Naive thymus-derived CD4-positive, alpha-beta T cell (primary cell): ENCODE measurements at places on chromosomes 7 and 10. TPM values are rescaled to one million over a fixed set of nuclear protein-coding genes. Genes with fewer than 3 reads are reported as not detected.

DNA sequence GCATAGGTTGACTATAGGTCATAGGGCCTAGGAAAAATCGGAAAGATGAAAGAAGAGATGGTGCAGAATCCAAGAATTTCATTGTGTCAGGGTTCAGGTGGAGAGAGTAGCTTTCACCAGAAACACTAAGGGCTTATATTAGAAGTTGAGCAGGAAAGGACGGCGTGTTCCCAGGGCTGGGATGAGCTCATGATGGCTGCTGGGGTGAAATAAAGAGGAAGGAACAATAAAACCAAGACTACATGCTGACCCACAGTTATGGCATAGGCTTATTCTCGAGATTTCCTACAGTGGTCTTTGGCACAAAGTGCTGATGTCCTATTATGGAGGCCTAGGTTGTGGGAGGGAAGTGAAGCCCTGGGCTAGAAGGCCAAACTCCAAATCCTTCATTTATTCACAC, 195.8 kb downstream of the PTEN start:
- H3K27me3 ChIP-seq: no peaks in the 10 kb centered on the region
- H3K4me3 ChIP-seq: no peak overlapping the region
- no peaks in the 10 kb centered on the region for H3K36me3 ChIP-seq
- no peak overlapping the region for H3K27ac ChIP-seq
- no peak for DNase-seq

GRCh38 chr10:20084451-20084850, 268.2 kb downstream of the PLXDC2 start:
- no peak overlapping the region for H3K4me3 ChIP-seq
- no peaks in the 10 kb centered on the region for H3K36me3 ChIP-seq
- no peak for DNase-seq
- no peaks in the 10 kb centered on the region for H3K27me3 ChIP-seq
- H3K27ac ChIP-seq: no peak overlapping the region
- no peaks in the 10 kb centered on the region for H3K4me1 ChIP-seq

DNA sequence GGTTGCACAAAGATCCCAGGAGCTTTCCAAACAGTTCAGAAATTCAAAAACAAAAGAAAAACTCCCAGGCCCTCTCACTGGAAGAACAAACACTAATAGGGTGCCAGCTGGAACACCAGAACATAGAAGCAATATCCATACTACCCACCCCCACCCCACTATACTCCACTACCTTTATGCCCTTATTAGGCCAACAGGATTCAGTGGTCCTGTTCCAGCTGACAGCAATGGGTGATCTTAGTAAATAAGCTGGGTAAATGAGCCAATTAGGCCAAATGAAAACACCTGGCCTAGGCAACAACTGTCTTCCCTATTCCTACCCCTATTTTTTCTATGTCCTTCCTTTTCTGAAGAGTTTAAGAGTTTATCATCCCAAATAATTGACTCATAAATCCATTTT, 11.7 kb downstream of the NOC3L start:
- no peaks in the 10 kb centered on the region for H3K4me1 ChIP-seq
- DNase-seq: no peak
- H3K27ac ChIP-seq: no peak overlapping the region
- H3K27me3 ChIP-seq: no peaks in the 10 kb centered on the region
- no peak overlapping the region for H3K4me3 ChIP-seq

GRCh38 chr10:57202356-57202755, 841.3 kb upstream of the ZWINT start:
- H3K36me3 ChIP-seq: no peaks in the 10 kb centered on the region
- H3K4me3 ChIP-seq: no peak overlapping the region
- no peak for DNase-seq
- no peak overlapping the region for H3K27ac ChIP-seq

PNLIP gene
- total RNA-seq: not detected in 2 replicates

EXOSC1 gene
- 32.8 TPM for total RNA-seq

UPP1 gene
- 93.4 TPM for total RNA-seq
